ENCODE measurements at places on chromosomes 4 and X.
A peak's percentile ranks its signal among the peaks of the same experiment; 100 is the strongest.

- DNase-seq, result no peak
Observed at GRCh38 chr4:844752-845232, 18.9 kb upstream of the CPLX1 start.

GRCh38 chrX:30580641-30581040 is 3.1 kb upstream of the TASL start:
- DNase-seq, result no peak

DNA sequence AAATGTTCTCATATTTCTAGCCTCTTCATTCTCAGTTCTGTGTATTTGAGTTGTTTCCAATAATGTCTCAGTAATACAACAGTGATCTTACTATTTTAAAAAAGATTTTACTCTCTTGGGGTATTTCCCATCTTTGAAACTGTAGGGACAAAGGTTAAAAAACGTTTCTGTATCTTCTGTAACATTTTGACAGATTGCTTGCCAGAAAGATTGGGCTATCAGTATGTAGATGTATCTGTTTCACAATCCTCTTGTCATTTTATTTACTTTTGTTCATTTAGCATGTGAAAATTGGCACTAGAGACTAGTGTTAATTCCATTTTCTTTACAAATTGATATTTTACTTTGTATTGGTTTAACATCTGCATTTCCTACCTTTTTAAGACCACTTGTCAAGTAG is 6.2 kb upstream of the CXCL9 start:
- no peak for DNase-seq

- peak; percentile 57 for DNase-seq
Observed at GRCh38 chrX:22095286-22095685, 63.2 kb downstream of the PHEX start.

DNA sequence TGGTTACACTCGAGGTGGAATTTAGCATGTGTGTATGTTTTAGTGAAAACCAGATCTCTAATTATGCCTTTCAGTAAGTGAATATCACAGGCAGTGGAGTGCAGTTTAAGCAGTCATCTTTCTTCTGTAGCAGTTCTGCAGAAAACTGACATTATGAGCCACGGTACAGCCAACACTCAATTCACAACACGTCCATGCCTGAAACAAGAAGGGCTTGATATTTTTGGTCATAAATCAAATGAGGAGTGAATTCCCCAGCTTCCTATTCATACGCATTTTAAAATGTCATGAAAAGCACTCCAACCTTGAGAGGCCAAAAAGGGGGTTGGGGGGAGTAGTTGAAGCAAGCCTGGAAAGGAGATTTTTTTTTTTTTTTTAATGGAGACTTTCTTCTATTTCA is 316.7 kb downstream of the ARHGAP10 start:
- DNase-seq, result no peak

- no peak for DNase-seq
Observed at GRCh38 chr4:40299126-40299525, 36.0 kb upstream of the CHRNA9 start.
